ENCODE measurements at places on chromosomes 7 and 10. TPM values are rescaled to one million over a fixed set of nuclear protein-coding genes. Genes with fewer than 3 reads are reported as not detected.
A peak's percentile ranks its signal among the peaks of the same experiment; 100 is the strongest.

DNA sequence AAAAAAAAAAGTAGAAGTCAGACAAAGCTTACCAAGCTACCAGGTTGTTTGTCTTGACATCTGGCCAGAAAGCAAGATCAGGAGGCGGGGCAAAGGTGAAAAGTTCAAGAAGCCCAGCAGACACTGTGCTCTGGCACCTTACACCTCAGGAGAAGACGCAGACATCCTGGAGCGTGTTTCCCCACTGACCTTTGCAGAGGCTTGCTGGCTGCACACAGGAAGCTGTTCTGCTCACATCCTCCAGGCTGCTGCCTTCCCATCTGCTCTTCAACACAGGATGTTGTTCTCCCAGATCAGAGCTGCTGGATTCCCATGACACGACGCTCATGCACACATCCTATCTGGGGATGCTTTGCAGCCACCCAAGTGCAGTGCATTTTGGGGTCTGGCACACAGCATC, 174.4 kb upstream of the KIAA1217 start:
- no peaks in the 10 kb centered on the region for H3K27me3 ChIP-seq
- H3K4me1 ChIP-seq = no peaks in the 10 kb centered on the region
- DNase-seq = no peak

GRCh38 chr7:157539521-157539920, 202.7 kb downstream of the DNAJB6 start:
- H3K27me3 ChIP-seq = no peaks in the 10 kb centered on the region
- no peaks in the 10 kb centered on the region for H3K36me3 ChIP-seq
- no peaks in the 10 kb centered on the region for H3K4me1 ChIP-seq
- no peak overlapping the region for H3K27ac ChIP-seq

- no peaks in the 10 kb centered on the region for H3K4me1 ChIP-seq
- H3K27ac ChIP-seq = no peak overlapping the region
- no peak for DNase-seq
- no peak overlapping the region for H3K4me3 ChIP-seq
- no peaks in the 10 kb centered on the region for H3K27me3 ChIP-seq
- H3K36me3 ChIP-seq = no peaks in the 10 kb centered on the region
Measured at GRCh38 chr7:7122701-7123281, 59.6 kb upstream of the C1GALT1 start.

Gene PNLIP
- 7.0 TPM for total RNA-seq

GRCh38 chr7:83065714-83066113, 97.0 kb downstream of the PCLO start:
- no peak overlapping the region for H3K4me3 ChIP-seq
- no peaks in the 10 kb centered on the region for H3K36me3 ChIP-seq
- DNase-seq = no peak
- no peak overlapping the region for H3K27ac ChIP-seq
- no peaks in the 10 kb centered on the region for H3K27me3 ChIP-seq

DNA sequence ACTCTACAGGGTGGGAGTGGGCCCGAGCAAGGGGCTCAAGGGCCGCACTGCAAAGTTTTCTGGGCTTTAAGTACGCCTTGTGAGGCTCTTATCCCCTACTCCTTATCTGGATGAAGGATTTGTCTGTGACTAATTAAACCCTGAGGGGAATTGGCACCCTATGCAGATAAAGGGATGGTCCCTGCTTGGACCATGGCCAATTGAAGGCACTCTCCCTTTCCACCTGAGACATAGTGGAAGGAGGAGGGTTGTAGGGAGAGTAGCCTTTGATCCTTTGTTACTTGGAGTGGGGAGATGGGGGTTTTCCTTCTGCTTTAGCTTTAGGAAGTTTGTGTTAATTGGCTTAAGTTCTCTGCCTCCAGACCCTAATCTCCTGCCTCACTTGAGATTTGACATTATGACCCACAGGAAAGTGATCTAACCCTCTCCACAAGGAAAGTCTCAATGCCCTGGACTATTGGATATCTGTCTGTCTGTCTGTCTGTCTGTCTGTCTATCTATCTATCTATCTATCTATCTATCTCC, 1158.8 kb upstream of the SORCS1 start:
- H3K4me1 ChIP-seq = no peaks in the 10 kb centered on the region
- H3K27me3 ChIP-seq = no peaks in the 10 kb centered on the region
- DNase-seq = no peak
- no peak overlapping the region for H3K4me3 ChIP-seq
- no peaks in the 10 kb centered on the region for H3K36me3 ChIP-seq

DNA sequence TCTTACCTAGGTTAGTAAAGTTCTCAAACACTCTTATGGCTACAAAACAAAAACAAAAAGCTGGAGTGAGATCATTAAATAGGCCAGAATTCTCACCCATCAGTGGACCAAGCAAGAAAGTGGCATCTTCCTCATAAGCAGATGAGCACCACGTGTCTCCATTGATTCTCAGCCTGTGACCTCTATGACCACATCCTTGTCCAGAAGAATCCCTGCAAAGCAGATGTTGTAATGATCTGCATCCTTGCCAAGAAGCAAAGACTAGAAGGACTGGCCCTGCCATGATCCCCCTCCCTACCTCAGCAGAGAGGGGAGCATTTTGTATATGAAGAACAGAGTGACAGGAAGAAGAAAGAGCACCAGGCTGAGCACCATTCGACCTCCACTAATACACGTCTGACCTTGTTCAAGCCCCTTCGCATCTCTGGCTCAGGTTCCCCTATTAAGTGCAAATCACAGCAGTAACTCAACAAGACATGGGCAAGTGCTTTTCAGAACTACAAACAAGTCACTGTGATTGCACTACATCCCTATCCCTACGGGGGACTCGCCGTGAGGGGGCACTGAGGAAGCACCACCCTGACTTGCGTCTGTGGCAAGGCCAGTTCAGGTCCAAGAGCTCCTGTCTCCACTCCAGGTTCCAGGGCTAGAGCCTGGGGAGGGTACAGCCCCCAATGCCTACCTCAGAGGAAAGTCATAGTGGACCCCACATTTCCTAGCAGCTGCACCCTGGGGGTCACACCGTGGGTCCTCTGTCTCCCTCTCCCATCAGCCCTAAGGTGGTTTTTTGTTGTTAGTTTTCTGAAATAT, 22.2 kb upstream of the RASSF4 start:
- no peaks in the 10 kb centered on the region for H3K36me3 ChIP-seq
- no peak overlapping the region for H3K4me3 ChIP-seq
- H3K27ac ChIP-seq = no peak overlapping the region
- no peaks in the 10 kb centered on the region for H3K4me1 ChIP-seq
- DNase-seq = no peak

Gene CCDC172
- not detected for total RNA-seq

DNA sequence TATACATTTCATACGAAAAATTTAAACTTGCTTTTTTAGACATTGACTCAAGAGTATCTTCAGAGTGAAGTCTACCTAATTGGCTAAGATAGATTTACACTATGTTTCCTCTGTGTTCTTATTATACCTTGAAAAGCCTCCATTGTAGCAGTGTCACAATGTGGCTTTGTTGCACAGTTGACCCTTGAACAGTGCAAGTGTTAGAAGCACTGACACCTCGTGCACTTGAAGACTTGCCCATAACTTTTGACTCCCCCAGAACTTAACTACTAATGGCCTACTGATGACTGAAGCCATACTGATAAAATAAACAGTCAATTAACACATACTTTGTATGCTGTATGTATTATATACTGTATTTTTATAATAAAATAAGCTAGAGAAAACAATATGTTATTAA, 84.3 kb downstream of the CPED1 start:
- no peak overlapping the region for H3K27ac ChIP-seq
- H3K4me1 ChIP-seq = no peaks in the 10 kb centered on the region
- H3K27me3 ChIP-seq = no peaks in the 10 kb centered on the region

Gene SLC16A12
- 0.05 TPM for total RNA-seq

DNA sequence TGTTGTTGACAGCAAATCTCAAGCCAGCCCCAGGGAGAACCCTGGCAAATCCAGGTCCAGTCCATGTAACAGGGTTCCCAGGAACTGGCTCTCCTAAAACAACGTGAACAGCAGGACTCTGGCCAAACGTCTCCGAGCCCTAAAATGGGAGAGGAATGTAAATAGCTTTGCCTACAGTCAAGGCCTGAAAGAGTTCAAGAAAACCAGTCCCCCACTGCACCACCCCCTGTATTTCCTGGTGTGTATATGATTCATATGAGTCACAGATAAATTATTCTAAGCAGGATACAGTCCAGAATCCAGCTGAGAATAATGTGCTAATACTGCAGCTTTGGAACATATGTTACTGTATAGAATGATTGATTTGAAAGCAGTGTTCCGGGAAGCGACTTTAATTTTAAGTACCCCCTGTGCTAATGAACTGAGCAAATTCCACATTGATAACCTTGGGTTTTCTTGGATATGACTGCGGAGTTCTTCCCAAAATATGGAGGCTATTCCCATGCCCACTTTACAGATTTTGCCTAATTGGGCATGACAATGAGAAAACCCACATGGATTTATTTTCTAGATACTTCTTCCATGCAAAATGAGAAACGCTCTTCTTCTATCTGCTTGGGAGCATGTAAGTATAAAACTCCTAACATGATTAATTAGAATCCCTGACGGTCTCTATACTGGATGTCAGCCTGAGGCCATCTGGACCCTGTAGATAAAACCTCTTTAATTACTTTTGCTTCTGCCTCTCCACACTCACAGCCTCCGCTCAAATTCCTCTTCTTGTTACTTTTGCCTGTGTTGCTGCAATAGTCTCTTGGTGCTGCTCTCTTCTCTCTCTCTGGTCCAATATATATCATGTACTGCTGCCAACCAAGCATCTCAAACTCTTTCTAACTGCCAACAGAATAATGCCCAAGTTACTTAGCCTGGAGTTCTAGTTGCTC, 50.2 kb downstream of the LAMB4 start:
- DNase-seq = no peak
- no peaks in the 10 kb centered on the region for H3K27me3 ChIP-seq
- H3K36me3 ChIP-seq = no peaks in the 10 kb centered on the region
- no peak overlapping the region for H3K4me3 ChIP-seq

Gene SFTPA1
- 6.6 TPM for total RNA-seq

Gene AS3MT
- total RNA-seq = 1.5 TPM

Gene ANKRD26
- 10.4 TPM for total RNA-seq

Gene GNAI1
- total RNA-seq = 51.0 TPM

GRCh38 chr7:106679153-106679931, 18.4 kb upstream of the CCDC71L start:
- H3K27ac ChIP-seq = no peak overlapping the region
- H3K4me3 ChIP-seq = no peak overlapping the region
- H3K36me3 ChIP-seq = no peaks in the 10 kb centered on the region
- no peaks in the 10 kb centered on the region for H3K27me3 ChIP-seq

- H3K27me3 ChIP-seq = no peaks in the 10 kb centered on the region
- H3K27ac ChIP-seq = no peak overlapping the region
- no peaks in the 10 kb centered on the region for H3K36me3 ChIP-seq
- H3K4me3 ChIP-seq = no peak overlapping the region
- DNase-seq = no peak
- no peaks in the 10 kb centered on the region for H3K4me1 ChIP-seq
Measured at GRCh38 chr10:124886195-124886594, 55.7 kb upstream of the ZRANB1 start.

DNA sequence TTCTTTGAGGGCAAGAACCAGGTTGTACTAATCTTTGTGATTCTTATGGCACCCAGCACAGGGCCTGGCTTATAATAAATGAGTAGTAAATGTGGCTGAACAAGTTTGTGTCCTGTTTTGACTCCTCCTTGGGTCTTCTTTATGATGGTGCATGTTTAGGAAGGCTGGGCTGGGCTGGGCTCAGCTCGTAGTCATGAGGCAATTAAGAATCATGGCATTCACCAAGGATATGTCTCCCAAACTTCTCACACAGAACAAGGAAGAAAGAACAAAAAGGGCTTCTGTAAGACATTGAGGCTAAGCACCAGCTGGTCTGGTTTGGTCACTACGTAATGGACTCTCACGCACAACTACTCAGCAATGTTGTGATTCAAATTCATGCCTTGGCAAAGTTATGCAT, 30.5 kb upstream of the YAE1 start:
- no peaks in the 10 kb centered on the region for H3K36me3 ChIP-seq
- no peak overlapping the region for H3K4me3 ChIP-seq
- no peaks in the 10 kb centered on the region for H3K4me1 ChIP-seq
- no peaks in the 10 kb centered on the region for H3K27me3 ChIP-seq

Gene SUN3
- total RNA-seq = not detected

DNA sequence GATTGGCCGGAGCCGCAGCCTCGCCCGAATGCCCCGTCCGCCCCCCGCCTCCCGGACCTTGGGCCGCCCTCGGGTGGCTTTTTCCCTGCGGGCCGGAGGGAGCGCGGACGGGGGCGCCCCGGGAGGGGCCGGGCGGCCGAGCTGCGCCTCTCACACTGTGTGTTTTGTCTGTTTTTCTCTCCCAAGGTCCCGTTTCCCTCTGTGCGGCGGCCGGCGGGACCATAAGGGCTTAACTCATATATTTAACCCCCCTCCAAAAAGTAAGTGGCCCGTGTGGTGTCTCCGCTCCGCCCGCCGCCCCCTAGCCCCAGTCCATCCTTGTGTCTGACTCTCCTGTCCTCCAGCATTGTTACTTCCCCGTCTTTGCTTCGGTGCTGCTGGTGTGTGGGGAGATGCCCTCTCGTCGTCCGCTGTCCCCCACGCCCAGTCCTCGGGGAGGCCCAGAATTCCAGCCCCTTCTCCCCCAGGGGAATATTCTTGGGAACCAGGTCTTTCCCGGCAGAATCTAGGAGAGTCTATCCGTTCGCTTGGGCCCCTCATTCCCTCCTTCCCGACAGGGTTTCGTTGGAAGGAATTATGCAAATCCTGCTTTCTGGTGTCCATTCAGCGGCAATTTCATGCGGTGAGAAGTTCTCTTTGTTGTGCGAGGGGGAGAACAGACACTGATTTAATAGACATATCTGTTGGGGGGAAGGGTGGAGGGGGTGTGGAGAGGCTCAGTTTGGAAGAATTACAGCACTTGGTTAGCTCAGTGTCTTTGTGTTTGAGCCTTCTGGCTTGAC, 1.3 kb downstream of the LCOR start:
- peak overlapping the region; percentile 68 for H3K4me3 ChIP-seq
- H3K27ac ChIP-seq = peak overlapping the region; percentile 87
- peaks cover 5% of the 10 kb centered on the region for H3K4me1 ChIP-seq

Gene TWIST1
- 4.4 TPM for total RNA-seq

GRCh38 chr10:72259491-72260238, 14.1 kb upstream of the DDIT4 start:
- H3K36me3 ChIP-seq = no peaks in the 10 kb centered on the region
- no peak for DNase-seq
- H3K27me3 ChIP-seq = no peaks in the 10 kb centered on the region
- H3K27ac ChIP-seq = peak overlapping the region; percentile 93

DNA sequence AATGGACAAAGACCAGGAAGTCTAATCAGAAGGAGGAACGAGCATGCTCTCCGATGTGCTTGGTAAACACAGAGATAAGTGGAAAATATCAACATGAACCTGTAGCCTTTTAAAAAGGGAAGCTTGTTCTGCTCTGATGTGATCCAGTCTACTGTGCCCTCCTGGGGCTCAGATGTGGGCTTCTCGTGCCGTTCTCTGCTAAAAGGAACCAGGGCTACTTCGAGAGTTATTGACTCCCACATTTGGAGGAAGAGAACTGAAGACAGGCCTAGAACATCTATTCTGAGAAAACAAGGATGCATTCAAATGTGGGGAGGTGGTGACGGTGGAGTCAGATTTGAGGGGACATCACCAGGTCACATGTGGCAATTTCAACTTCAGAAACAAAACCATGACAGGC, 325.4 kb downstream of the GLRX3 start:
- H3K4me3 ChIP-seq = no peak overlapping the region
- no peak overlapping the region for H3K27ac ChIP-seq
- no peaks in the 10 kb centered on the region for H3K4me1 ChIP-seq

- H3K27me3 ChIP-seq = no peaks in the 10 kb centered on the region
- H3K36me3 ChIP-seq = no peaks in the 10 kb centered on the region
- DNase-seq = no peak
- no peaks in the 10 kb centered on the region for H3K4me1 ChIP-seq
- H3K27ac ChIP-seq = no peak overlapping the region
Measured at GRCh38 chr7:92221766-92222165, 23.9 kb downstream of the KRIT1 start.

GRCh38 chr7:102253066-102253972, 33.3 kb upstream of the SH2B2 start:
- H3K36me3 ChIP-seq = no peaks in the 10 kb centered on the region
- no peaks in the 10 kb centered on the region for H3K4me1 ChIP-seq

Gene SLC16A9
- total RNA-seq = 41.5 TPM
